ENCODE measurements at places on chromosomes 7 and 10. TPM values are rescaled to one million over a fixed set of nuclear protein-coding genes. Genes with fewer than 3 reads are reported as not detected.

CAV1 gene
- 598 TPM for total RNA-seq

CYCS gene
- total RNA-seq, result 9.0 TPM

ZP3 gene
- total RNA-seq, result 0.63 TPM

ZNF239 gene
- 1.8 TPM for total RNA-seq

LRRD1 gene
- total RNA-seq, result 0.41 TPM

FAM25A gene
- total RNA-seq, result not detected
